ENCODE measurements at places on chromosomes 12 and 14.
A peak's percentile ranks its signal among the peaks of the same experiment; 100 is the strongest.

DNA sequence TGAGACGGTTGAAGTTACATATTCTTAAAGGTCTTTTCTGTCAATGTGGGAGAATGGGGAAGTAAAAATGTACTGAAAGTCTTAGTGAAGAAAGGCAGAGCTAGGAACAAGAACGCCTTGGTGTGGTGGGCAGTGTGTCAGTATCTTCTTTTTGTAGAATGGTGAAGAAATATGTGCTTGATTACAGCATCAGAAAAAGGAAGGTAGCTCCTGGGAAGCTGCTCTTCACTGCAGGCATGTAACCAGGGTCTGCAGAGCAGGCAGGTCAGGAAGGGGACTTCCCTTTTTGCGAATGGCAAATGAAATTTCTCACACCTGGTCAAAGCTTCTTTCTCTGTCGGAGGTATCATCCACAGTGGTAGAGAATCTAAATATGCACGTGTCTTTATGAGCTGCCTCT is 226.2 kb downstream of the ADAMTS20 start:
- no peak for DNase-seq

DNA sequence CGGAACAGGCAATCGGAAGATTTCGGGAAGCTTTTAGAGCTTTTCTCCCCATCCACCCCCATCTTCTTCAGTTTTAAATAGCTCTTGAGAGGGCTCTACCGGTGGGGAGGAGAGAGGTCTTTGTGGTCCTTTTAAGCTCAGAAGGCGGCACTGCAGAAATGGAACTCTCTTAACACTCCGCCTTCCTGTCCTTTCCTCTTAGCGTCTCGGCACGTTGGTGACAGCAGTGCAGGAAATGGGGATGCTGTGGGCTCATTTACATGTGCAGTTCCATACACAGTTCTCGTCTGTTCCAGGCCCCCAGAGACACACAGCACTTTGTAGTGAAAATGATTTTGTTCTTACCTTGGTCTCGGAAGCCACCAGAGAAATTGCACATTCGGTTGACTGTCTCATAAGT is 50.4 kb upstream of the RIN3 start:
- DNase-seq, result no peak

- DNase-seq, result peak; percentile 97
Measured at GRCh38 chr12:91140026-91140931, 29.0 kb upstream of the LUM start.

DNA sequence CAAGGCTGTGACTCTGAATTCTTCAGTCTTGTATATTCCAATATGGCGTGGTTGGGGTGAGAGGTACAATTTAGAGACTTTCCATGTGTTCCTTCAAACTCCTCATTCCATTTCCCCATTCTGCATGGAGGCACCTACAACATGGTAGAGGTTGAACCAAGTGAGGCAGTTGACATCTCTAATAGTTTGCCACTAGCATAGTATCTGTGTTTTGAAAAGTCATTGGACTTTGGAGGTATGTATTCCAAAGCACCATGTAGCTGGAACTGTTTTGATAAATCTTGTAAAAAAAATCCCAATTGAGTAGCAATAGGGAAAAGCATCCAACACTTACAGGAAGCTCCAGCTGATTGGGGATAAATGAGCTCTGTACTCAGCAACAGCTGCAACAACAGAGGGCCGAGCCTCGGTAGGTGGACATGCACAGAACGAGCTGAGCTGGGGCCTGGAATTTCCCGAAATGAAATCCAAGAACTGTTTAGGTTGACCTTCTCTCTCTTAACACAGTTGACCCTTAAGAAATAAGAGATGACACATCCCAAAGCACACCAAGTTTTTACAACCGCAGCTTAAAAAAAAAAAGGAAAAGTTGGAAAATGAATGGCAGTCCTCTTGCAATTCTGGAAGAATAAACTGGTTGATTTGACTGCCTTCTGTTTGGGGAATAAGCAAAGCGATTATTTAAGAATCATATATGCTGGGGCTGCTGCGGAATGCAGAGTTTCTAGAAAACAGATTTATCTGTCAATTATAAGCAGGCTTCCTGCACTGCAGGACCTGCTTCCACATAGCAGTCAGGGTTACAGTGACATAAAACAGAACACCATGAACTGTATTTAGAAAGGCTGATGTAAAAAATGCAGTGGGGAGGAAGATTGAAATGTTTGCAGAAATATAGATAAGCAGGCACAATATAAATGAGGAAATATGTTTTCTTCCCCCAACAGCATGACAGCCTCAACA is 194.6 kb upstream of the KRR1 start:
- peak; percentile 99 for DNase-seq

- peak; percentile 98 for DNase-seq
Measured at GRCh38 chr12:31749024-31749704, 20.3 kb upstream of the AMN1 start.

DNA sequence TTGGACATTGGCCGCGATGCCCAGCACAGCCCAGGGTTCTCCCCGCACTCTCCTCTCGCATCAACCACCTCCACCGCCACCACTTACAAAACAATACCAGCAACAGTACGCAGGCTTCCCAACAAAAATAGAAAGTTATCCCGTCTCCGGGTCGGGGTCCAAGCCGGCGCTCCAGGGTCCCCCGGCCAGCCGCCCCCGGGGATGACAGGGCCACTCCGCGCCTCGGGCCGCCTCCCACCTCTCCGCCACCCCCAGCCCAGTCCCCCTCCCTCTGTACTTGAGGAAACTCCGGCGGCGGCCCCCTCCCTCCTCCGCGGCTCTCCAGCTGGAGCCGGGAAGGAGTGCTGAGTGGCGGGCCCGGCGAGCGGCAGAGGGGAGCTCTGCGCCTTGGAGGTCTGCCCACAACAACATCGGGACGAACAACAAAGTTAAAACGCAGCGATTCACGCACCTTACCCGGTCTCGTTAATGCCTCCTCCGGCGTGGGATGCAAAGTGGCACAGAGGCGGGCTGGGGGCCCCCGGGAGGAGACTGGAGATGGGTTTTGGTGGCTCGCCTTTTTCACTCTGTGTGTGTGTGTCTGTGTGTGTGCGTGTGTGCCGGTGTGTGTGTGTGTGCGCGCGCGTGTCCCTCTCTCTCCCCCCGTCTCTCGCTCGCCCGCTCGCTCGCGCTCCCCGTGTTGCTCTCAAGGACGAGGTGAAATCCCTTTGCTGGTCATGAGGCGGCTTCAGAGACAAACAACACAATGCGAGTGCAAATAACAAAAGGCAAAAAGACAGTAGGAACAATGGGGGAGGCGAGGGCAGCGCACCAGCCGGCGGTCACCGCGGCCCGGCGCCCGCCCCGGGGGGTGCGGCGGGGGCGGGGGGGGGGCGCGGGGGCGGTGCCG is 386.8 kb downstream of the BCAT1 start:
- DNase-seq, result peak; percentile 51

DNA sequence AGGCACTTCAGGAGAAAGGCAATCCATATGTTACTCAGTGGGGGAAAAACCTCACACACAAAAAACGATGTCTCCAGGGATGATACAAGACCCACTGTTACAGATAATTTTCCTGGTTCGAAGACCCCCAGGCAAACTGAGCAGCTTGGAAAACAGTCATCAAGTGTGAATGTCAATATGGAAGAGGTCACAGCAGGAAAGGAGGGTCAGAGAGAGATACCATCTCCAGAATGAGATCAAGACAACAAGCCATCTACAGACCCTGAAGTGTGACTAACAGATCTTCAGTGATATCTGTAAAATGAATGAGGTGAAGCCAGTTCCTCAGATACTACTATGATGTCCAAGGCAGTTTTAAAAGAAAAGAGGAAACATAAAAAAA is 28.6 kb downstream of the GNS start:
- no peak for DNase-seq

GRCh38 chr12:118689793-118690192 is 291.5 kb upstream of the SRRM4 start:
- DNase-seq, result no peak

GRCh38 chr14:99246536-99247097 is 25.4 kb downstream of the BCL11B start:
- DNase-seq, result no peak

DNA sequence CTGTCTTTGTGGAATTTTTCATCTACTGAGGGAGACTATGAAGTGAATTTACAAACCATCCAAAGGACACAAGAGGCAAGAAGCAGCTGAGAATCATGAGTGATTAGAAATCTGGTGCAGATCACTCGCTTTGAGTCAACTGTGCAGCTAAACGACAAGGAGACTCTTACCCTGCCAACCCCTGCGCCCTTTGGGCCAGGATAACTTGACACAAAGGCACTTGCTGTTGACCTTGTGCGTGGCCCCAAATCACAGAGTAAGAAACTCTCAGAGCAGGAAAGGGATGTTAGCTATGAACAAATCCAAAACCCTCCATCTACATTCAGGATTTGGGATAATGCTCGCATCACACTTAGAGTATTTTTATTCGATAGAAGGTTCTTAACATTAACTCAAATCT is 11.5 kb upstream of the PARP11 start:
- no peak for DNase-seq

DNA sequence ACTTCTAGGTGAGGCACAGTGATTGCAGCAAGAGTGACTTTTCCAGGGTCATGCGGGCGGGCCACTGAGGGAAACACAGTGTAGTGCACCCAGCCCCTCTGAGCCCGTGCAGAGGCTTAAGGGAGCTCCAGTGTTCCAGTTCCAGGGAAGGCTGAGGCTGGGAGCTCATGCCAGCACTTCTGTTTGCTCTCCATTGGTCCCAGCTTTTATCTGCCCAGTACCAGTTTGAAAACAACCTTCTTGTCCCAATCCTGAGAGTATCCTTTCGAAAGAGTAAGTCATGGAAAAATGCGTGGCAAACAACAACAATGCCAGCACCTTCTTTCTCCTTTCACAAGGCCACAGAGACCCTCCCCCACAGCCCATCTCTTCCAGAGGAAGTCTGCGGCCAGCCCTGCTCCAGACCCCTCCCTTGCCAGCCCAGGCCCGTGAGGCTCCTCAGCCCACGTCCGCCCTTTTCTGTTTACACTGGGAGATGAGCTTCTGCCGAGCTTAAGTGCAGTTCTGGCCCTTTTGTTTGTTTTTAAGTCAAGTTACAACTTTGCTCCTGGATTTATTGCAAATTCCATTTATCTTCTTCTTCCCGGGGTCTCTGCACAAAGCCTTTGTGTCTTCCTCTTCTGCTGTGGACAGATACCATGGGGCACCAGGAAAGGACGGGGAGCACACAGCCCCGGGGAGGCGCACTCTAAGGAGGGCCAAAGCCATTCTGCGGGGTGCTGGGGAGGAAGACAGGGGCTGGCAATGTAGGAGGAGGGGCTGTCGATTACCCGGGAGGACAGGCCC is 185.6 kb downstream of the ZFP36L1 start:
- DNase-seq, result no peak

DNA sequence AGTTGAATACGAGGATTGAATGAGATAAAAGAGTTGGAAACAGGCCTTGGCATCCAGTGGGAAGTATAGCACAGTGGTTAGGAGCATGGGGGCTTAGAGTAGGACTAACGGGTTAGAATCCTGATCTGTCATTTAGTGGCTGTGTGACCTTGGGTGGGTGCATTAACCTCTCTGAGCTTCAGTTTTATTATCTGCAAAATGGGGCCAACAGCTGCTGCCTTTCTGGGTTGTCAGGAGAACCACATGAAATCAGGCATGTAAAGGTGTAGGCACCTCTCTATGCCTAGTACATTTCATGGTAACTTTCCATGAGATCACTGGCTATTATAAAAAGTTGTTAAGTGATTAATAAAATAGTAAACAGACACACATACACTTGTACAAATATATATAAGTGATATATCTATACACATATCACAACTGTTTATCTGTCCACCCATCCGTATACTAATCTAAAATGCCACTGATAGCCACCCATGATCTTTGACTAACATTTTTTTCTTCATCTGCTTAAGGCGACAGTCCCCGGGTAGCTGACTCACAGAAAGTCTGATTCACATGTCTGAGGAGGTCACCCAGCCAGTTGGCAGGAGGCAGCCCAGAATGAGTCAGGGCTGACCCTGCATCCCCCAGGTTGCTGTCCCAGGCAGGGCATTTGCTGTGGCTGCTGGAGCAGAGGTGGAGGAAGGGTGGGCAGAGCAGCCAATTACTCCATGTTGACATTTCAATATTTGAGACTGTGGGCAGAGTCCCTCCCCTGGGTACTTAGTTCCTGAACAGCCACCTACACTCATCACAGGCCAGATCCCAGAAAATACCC is 125.6 kb upstream of the NOS1 start:
- DNase-seq, result no peak

DNA sequence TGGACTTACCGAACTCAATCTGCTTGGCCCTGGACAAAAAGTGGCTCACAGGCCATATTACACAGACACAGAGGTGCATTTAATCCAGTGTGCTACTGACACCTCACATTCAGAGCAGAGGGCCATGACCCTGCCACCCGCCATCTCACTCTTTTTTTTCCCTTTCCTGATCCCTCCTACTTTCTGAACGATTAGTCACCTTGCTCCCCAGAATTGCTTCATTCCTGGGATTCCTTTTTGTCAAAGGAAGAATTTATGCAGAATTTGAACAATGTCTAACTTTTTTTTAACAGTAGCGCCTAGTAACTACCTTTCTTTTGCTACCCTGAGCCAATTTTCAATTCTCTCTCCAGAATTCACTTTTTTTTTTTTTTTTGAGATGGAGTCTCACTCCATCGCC is 4.6 kb downstream of the PKP2 start:
- DNase-seq, result peak; percentile 7

- DNase-seq, result no peak
Measured at GRCh38 chr12:131536337-131536736, 174.6 kb upstream of the SFSWAP start.

DNA sequence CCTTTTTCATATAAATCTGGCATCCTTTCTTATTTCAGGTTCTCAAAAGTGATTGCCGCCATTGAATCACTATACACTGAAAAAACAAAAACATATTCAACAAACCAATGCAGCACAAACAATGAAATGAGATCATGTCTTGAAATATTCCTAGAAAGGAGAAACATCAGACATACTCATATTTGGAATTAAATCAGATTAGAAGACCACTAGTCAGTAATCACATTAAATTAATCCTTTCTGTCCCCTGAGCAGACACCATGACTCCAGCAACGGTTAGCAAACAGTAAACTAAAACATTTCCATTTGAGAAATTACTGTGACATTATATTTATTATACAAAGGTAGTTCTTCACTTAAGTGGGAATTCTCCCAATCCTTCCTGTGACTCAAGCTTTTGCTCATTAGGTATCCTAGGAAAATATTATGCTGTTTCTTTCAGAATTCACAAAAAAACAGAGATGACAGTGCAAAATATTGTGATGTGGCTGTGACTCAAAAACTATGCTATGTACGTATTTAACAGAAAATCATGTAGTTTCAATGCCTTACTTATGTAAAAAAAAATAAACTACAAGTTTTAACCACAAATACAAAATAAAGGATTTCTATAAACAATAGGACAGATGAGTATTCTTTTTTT is 29.7 kb downstream of the CPNE8 start:
- DNase-seq, result peak; percentile 22
